Sigmoid colon (tissue), 7 donors: ENCODE measurements at places on chromosomes 16 and 17.

DNA sequence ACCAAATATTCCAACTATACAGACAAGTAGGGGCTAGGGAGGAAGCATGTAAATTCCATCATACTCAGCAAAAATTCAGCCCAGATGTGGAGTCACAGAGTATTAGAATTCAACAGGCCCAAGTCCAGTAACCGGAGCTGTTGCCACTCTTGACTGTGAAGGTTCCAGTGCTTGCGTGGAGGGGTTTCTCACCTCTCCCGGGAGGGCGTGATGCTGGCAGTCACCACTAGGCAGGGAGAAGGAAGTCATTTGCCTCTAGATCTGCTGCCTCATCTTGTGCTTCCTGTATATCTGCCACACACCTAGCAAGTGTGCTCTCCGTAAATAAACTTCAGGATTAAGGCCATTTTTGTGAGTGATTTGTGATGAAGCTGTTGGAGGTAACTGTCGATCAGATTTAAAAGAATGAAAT is 1.0 kb upstream of the CKLF start:
- DNase-seq: no peak

DNA sequence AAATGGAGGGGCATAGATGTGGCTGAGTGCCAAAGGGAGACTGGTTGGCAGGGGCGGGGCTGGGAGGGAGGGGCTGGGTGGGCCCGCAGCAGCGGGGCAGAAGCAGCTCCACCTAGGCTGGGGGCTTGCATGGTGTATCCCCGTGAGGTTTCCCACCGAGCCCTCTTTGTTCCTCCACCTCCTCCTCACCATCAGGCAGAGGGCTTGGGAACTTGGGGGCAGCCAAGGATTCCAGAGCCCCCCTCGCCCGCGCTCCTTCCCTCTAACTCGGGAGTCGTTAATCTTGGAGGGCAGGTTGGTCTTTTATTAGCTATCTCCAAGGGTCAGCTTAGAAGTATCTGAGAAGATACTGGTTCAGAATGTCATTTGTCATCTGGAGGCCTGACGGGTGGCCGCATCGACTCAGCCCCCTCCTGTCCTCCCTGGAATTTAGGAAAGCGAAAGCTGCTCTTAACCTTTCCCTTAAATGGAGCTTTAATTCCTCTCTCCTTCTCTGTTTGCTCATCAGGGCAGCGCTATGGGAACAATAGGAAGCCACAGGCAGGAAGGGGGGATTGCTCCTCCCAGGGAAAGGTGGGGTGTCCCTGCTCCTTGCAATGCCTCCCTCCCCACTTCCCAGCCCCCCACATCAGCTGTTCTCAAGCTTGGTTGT is 274.3 kb upstream of the XYLT1 start:
- no peak for DNase-seq

GRCh38 chr17:64387545-64388171 is 3.0 kb downstream of the PECAM1 start:
- peak; percentile 57 for DNase-seq

GRCh38 chr16:52546291-52547003 is 496 bp downstream of the TOX3 start:
- DNase-seq: no peak

DNA sequence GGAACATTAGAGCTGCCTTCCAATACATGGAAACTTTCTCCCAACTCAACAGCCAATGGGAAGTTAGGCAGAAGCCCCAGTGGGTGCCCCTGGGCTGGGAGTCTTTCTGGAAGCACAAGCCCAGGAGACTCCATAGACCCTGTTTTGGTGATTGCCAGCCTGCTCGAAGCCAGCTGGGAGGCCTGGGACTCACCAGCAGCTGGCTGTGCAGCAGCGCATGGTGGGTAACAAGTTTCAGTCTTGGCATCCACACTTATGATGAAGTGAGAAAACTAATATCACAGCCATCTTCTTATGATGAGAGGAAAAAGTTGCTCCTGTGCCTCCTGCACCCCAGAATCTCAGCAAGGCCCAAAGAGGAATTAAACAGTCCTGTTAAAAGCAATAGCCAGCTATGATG is 522.5 kb upstream of the CDH5 start:
- DNase-seq: no peak

DNA sequence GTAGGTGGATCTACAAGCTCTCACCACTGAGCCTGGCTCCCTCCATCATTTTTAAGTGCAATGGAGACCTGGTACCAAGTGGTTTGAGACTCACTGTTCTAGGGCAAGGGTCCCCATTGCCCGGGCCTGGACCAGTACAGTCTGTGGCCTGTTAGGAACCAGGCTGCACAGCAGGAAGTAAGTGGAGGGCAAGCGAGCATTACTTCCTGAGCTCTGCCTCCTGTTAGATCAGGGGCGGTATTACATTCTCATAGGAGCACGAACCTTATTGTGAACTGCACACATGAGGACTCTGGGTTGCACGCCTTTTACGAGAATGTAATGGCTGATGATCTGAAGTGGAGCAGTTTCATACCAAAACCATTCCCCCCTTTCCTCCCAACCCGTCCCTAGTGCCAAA is 6.8 kb upstream of the ZNF594 start:
- DNase-seq: no peak

DNA sequence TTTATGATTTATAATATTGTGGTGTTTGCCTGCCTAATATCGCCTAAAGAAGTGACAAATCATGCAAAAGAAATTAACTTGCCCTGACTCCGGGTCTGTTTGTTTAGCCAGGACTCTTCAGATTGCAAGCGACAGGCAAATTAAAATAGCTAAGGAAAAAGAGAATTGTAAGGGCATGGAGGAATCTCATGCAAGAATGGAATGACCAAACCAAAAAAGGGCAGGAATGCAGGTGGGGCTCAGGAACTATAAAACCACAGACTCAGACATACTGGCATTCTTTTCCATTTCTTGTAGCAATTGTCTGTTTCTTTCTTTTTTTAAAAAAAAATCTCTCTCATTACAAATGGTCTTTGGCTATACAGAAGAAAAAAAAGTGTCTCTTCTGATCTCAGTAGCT is 188.1 kb upstream of the XYLT1 start:
- DNase-seq: no peak

DNA sequence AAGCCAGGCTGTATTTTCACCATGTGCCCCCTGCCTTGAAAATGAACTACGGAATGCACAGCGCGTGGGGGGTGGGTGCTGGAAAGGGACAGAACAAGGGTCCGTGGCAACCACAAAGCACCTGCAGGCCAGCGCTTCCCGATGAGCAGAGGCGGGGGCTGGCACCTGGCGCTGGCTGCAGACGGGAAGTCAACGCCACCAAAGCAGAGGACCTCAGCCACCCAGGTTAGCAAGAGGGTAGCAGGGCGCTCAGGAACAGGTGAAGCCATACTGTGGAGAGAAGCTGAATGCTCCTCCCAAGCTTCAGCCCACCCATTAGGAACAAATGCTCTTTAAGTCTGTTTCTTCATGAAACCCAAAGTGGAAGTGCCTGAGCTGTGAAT is 64.7 kb downstream of the KLHDC4 start:
- DNase-seq: no peak

DNA sequence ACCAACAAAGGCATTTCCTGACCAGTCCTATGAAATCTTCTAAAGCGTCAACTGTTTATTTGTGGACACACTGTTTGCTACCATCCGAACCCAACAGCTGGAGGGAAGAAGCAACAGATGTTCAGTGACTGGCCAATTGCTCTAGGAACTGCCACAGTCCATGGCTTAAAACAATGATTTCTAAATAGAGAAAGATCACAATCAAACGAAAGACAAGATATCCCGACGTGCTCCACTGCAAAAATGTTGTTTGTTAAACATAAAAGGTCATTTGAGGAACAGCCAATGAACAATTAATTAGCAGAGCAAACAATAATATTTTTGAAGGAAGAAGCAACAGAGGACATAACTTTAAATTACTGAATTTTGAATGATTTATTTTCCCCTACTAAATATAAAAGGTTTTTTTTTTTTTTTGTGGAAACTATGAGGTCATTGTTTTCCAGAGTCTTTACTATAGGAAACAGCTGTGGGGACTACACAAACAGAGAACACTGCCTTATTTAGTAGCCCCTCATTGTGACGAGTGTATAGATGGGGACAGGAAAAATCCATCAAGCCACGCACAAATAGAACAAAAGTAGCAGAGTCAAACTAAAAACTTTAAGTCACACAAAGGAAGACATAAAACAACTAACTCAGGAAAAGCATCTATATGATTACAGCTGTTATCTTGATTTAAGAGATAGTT is 17.2 kb downstream of the USP31 start:
- no peak for DNase-seq

DNA sequence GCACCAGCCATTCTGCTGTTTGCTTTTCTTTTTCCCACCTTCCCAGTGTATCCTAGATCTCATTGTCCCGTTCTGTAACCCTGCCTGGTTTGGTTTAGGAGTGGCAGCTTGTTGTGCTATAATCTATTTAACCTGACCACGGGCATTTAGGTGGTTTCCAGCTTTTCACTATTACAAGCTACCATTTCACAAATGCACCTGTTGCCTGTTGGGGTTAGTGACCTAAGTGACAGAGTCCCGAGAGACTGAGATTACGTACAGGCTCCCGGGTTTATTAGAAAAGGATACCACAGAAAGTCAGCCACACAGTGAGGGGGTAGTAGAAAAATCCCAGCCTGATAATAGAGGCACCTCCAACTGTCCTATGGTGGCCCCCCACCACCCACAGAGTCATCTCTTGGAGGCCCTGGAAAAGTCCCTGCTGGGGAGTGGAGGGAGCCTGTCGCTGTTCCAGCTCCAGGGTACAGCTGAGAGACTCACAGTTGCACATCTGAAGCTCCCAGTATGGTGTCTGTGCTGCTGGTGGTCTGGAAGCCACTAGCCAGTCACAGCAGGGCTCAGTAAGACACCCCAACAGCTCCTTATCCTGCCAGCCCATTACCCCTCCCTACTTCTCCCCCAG is 21.2 kb downstream of the CLEC16A start:
- no peak for DNase-seq

- DNase-seq: no peak
Observed at GRCh38 chr17:4433515-4434031, at the start of gene SPNS3. SPNS3 (plus strand) TSS chr17:4433940; CDS start chr17:4433968, 28 bp downstream.

DNA sequence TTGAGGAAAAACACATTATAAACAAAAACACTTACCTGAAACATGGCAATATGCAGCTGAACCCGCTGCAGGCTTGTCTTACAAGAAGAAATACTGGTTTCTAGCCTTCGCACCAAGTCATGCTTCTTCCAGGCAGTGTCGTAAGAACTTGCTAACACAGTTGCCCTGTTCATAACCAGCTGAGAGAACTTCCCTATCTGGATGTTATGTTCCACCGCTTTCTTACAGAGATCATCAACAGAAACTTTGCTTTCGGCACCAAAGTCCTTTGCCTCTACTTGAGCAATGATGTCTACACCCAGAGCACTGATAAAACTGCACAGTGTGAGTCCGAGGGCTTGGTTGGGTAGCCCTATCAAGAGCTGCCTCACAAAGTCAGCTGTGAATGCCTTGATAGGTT is 27.9 kb upstream of the ARL6IP1 start:
- DNase-seq: no peak

GRCh38 chr17:67717624-67718324 is at the start of gene NOL11:
NOL11 (plus strand) TSS chr17:67717936; CDS start chr17:67717948, 12 bp downstream.
- peak; percentile 99 for DNase-seq

- DNase-seq: peak; percentile 87
Observed at GRCh38 chr17:77471984-77472461, 331.3 kb downstream of the SEC14L1 start.

- DNase-seq: no peak
Observed at GRCh38 chr17:50099003-50099402, 3.9 kb downstream of the PDK2 start.
